ENCODE measurements at places on chromosomes 3 and 15.

DNA sequence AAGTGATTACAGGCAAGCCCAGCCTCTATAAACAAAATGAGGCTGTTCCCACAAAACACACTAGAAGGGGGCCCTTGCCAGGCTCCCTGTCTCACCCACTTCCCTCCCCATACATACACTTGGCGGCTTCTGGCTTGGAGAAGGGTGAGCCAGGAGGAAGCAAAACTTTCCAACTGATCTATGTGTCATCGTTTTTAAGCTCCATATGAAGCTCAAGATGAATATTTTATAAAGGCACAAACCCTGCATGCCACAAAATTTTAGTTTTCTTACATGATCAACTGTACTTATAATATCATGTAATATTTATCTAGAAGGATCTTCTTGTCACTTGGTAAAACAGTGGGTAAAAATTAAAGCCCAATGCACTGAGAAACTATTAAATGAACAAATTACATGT is 80.8 kb upstream of the TJP1 start:
- H3K27ac ChIP-seq = no peak overlapping the region
- H3K27me3 ChIP-seq = peaks cover 27% of the 10 kb centered on the region
- no peaks in the 10 kb centered on the region for H3K36me3 ChIP-seq
- DNase-seq = no peak
- H3K4me3 ChIP-seq = no peak overlapping the region

DNA sequence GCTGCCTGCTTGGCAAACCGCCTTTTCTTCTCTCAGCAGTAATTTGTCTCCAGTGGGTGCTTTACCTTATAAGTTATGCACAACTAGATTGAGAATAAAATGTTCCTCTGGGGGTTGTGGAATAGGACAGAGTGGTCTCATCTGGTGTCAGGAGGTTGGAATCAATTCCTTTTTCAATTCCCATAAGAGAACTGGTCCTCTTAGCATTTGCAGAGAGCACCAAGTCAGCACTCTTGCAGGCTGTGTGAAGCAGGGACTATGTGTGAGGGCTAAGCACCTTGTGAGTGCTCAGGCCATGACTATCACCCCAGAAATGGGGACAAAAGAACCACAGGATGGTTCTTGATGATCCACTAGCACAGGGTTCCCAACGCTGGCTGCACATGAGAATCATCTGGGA is 163.6 kb upstream of the UMPS start:
- H3K27me3 ChIP-seq = no peaks in the 10 kb centered on the region
- no peaks in the 10 kb centered on the region for H3K4me1 ChIP-seq
- no peak overlapping the region for H3K4me3 ChIP-seq
- no peak overlapping the region for H3K27ac ChIP-seq

GRCh38 chr3:18529631-18530030 is 104.5 kb upstream of the SATB1 start:
- no peak overlapping the region for H3K4me3 ChIP-seq
- no peak for DNase-seq
- peaks cover 2% of the 10 kb centered on the region for H3K4me1 ChIP-seq
- no peak overlapping the region for H3K27ac ChIP-seq
- H3K36me3 ChIP-seq = peaks cover 26% of the 10 kb centered on the region

- no peak overlapping the region for H3K27ac ChIP-seq
- DNase-seq = no peak
- H3K36me3 ChIP-seq = no peaks in the 10 kb centered on the region
- H3K4me1 ChIP-seq = no peaks in the 10 kb centered on the region
- H3K4me3 ChIP-seq = no peak overlapping the region
Observed at GRCh38 chr15:57662091-57662744, 44.3 kb upstream of the POLR2M start.

All from activated naive CD4-positive, alpha-beta T cell treated with anti-CD3 and anti-CD28 coated beads for 36 hours (primary cell).